ENCODE measurements at places on chromosomes 5 and 9. TPM values are rescaled to one million over a fixed set of nuclear protein-coding genes. Genes with fewer than 3 reads are reported as not detected.

Gene TRIM14
- 59.2 TPM for polyA plus RNA-seq

Gene BRINP1
- 0.67 TPM for polyA plus RNA-seq

Gene RNF130
- polyA plus RNA-seq: 30.4 TPM

Gene MED22
- polyA plus RNA-seq: 20.2 TPM

Gene PCDHA1
- 0.55 TPM for polyA plus RNA-seq

Gene ORM2
- polyA plus RNA-seq: not detected

Gene SNX24
- 28.4 TPM for polyA plus RNA-seq

Gene ADRB2
- 0.57 TPM for polyA plus RNA-seq

GRCh38 chr5:56819060-56819881 is 3.9 kb downstream of the MAP3K1 start:
- peak; percentile 29 for DNase-seq

- no peak for DNase-seq
Observed at GRCh38 chr9:135978642-135979546, 17.7 kb upstream of the UBAC1 start.

DNA sequence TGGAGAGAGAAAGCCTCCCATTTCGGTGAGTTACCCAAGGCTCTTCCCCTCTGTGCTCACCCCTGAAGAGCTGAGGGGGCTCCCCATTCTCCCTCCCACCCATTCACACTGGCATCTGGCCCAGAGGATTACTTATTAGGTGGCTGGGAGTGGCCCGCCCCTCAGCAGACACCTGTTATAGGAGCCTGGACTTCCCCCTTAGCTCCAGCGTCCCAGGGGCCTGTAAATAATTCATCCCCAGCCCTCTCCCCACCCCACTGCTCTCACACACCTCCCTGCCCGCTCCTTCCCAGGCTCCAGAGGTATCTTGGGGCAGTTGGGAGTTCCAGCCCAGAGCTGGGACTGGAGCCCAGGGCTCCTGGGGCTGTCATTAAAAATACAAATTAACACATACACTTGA is 11.6 kb upstream of the SLC6A7 start:
- peak; percentile 87 for DNase-seq

DNA sequence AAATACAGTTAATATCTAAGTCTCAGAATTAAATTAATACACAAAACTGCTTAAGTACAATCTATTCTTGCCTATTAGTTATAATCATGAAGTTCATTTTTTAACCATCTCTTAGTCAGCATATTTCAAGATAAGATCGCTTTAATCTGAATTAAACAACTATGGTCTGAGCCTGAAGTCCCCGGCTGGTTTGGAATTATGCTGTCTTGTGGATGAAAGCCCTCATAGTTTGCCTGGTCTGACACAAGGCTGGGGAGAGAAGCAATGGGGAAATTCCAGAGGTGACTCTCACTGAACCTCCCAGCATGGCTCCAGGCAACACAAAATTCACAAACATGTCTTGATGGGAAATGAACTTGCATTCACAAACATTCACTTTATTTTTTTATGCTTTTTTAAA is 28.0 kb upstream of the GRAMD2B start:
- no peak for DNase-seq

GRCh38 chr9:29038332-29038731 is 1465.1 kb upstream of the C9orf72 start:
- DNase-seq: no peak

GRCh38 chr5:60719329-60719728 is 19.4 kb upstream of the DEPDC1B start:
- no peak for DNase-seq

DNA sequence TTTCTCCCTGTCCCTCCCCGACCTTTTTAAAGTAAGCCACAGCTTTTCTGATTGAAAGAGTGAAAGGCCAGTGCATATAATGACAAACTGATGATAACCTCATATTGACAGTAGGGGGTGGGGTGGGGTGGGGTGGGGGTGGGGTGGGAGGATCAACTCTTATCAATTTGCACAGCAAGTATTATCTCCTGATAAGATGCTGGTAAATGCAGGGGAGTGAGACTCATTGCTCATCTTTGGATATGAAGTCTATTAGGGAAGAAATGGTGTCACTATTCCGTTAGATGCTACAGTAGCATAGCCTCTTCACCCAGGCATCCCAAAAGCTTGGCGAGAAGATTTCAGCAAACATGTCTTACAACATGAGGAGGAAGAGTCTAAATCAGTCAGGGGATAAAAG is 38.9 kb upstream of the HMGCS1 start:
- no peak for DNase-seq

DNA sequence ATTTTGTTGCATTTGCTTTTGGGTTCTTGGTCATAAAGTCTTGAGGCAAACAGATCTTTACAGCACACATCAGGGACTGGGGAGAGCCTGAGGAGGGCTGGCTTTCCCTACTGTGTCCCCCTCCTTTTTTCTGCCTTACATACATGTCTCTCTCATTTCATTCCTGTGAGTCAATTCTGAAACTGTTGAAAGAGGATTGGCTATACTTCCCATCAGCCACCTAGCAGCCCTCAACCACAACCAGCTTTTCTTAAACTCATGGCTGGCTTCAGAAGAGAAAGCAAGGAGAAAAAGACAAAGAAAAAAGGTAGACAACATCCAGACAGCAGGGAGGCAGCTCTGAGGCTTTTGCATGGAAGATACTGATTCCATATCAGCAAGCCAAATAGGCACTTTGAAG is 374.8 kb upstream of the KIF2A start:
- no peak for DNase-seq

DNA sequence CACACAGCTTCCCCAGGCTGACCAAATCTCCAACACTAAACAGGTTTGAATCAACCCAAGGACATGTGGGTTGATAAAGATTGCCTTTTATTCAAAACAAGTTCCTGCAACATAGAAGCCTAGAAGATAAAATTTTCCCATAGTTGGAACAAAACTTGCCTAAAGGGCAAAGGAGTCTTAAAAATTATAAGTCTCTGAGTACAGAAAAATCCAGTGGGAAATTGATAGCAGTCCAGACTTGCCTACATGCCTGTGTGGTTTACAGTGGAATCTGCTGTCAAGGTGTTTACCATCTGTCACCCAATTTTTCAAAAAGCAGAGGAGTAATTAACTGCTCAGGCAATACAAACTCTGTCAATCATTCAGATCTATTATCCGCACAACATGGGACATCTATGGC is 168.2 kb downstream of the PPP2R2B start:
- DNase-seq: no peak

- no peak for DNase-seq
Observed at GRCh38 chr5:161306351-161306995, 240.1 kb downstream of the GABRB2 start.

GRCh38 chr9:27726244-27727081 is 153.2 kb upstream of the C9orf72 start:
- DNase-seq: peak; percentile 66

GRCh38 chr5:80254767-80255430 is 949 bp downstream of the SERINC5 start:
- no peak for DNase-seq

GRCh38 chr5:165620394-165620793 is 2115.0 kb downstream of the MAT2B start:
- DNase-seq: peak; percentile 9

GRCh38 chr5:592158-592557 is 20.0 kb upstream of the CEP72 start:
- DNase-seq: peak; percentile 29

DNA sequence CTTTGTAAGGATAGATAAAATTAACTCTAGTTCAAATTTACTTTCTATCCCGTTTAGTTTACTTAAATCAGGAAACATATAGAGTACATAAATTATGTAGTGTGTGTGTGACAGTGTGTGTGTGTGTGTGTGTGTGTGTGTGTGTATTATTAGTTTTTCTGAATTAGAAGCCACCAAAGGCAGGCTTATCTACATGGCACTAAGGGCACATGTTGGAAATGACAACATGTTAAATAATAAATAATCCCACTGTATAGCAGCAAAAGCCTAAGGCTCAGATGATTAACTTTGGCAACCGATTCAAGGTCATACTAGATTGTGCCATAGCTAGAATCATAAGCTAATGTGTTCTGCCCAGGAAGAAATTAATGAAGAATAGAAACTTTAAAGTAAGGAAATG is 54.6 kb downstream of the MEGF9 start:
- no peak for DNase-seq

DNA sequence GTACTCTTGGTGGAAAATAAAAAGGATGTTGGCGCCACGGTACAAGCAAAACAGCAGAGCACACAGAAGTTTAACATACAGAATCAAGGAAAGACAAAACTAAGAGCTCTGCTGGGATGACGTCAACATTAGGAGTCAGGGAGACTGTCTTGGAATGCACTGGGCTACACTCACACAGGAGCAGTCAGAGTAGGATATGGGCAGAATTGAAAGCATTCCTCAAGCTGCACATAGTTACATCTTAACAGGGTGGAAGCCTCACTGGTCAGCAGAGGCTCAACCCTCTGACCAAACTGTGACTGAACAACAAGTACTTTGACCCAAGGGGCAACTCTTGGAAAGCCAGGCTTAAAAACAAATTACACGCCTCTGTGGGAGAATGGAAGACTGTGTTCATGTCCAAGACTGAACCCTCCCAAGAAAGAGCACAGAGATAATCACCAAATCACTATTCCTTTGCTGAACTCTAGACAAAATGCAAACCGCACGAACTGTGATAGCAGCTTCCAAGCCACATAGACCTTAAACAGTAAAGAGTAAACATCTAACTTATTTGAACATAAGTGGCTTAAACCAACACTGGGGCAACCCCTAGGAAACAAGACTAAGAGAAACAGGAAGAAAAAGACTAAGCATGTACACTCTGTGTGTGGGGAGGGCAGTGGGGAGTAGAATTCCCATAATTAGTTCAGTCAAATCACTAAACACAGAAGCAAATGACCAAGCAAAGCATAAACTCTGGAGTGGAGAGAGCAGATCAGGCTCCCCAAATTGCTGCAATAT is 772.7 kb downstream of the PRELID2 start:
- DNase-seq: peak; percentile 40

DNA sequence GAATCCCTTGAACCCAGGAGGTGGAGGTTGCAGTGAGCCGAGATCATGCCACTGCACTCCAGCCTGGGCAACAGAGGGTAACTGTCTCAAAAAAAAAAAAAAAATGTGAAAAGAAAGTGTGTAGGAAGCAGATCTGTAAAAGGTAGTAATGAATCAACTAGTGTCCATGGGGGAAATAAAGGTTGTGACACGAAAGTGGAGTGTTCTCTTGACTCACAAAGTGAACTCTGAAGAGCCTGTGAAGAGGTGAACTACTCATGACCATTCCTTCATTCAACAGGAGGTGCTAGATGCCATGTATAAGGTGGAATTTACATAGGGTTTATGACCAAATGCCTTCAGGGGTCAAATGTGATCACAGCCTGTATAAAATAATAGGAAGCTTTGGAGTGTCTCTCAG is 12.8 kb downstream of the IQGAP2 start:
- DNase-seq: no peak

Measured in large intestine (tissue), 12 donors.